H1 (cell line): ENCODE measurements at places on chromosomes 16 and 17.

GRCh38 chr17:49577963-49578362 lies 2.3 kb downstream of the NXPH3 start:
- no peak for DNase-seq

- DNase-seq: no peak
Observed at GRCh38 chr17:78839235-78839761, 1.3 kb downstream of the USP36 start.

DNA sequence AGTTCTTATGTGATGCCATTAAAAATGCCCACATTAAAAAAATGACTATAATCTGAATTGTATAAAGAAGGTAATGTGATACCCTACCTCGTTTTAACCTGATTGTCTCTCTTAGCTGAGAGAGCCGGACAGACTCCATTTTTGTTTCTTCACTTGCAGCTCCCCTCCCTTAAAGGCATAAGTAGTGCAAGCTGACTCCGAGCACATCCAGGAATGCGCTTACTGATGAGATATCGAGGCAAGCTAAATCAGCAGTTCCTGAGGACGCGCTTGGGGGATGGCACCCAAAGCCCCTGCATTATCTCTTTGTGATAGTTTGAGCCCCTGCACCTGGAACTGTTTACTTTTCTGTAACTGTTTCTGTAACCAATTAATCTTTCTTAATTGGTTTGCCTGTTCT lies 6.3 kb downstream of the KRT24 start:
- no peak for DNase-seq

GRCh38 chr16:51797669-51798259 lies 646.7 kb upstream of the SALL1 start:
- no peak for DNase-seq

GRCh38 chr17:70919241-70919640 lies 749.9 kb downstream of the KCNJ2 start:
- no peak for DNase-seq

GRCh38 chr17:7241090-7241733 lies 1.0 kb downstream of the GABARAP start:
- no peak for DNase-seq

DNA sequence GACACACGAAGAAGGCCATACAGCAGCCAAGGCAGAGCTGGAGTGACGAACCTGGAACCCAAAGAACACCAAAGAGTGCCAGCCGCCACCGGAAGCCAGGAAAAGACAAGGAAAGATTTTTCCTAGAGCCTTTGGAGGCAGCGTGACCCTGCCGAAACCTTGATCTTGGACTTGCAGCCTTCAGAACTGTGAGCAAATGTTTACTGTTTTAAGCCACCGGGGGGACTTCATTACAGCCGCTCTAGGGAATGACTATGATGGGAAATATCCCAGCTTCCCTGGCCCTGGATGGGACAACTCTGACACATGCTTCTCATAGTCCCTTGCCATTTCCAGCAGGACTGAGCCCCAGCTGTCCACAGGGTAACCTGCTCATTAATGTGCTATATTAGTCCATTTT lies 270.6 kb downstream of the HAPSTR1 start:
- DNase-seq: no peak
